ENCODE measurements at places on chromosomes 5 and 9.

GRCh38 chr5:6188976-6189375 is 189.4 kb downstream of the MED10 start:
- no peak for DNase-seq

DNA sequence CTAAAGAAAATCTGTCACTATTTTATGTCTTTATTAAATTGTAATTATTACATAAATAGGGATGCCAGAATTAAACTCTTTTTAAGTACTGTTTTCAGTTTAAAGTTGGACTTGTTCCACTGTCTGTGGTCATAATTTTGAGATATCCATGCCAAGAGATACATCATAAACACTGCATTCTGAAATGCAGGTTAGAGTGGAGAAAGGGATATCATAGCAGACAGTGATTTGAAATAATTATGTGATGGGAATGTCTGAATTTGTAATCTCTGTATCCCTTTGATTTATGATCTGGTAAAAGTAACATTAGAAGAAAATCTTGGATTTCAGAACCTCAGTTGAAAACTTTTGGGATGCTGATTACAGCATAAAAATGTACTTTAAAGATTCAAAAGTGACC is 222.1 kb downstream of the GOLPH3 start:
- no peak for DNase-seq

DNA sequence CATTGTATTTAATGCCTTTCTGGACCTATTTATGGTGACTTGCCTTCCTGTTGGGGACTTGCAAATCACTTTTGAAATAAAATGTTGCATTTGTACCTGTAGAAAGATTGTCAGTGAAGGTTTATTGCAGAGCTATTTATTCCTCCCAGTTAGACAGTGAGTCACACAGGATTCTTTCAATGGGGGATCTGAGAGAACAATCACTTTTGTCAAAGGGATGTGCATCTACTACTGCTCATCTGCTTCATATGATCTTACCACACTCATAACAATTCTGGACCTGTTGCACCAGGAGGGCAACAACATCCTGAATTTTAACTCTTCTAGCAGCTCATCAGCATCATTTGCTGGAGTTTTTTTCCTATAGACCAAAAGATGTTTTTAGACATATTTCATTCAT is 66.8 kb downstream of the FBXL7 start:
- DNase-seq = no peak

DNA sequence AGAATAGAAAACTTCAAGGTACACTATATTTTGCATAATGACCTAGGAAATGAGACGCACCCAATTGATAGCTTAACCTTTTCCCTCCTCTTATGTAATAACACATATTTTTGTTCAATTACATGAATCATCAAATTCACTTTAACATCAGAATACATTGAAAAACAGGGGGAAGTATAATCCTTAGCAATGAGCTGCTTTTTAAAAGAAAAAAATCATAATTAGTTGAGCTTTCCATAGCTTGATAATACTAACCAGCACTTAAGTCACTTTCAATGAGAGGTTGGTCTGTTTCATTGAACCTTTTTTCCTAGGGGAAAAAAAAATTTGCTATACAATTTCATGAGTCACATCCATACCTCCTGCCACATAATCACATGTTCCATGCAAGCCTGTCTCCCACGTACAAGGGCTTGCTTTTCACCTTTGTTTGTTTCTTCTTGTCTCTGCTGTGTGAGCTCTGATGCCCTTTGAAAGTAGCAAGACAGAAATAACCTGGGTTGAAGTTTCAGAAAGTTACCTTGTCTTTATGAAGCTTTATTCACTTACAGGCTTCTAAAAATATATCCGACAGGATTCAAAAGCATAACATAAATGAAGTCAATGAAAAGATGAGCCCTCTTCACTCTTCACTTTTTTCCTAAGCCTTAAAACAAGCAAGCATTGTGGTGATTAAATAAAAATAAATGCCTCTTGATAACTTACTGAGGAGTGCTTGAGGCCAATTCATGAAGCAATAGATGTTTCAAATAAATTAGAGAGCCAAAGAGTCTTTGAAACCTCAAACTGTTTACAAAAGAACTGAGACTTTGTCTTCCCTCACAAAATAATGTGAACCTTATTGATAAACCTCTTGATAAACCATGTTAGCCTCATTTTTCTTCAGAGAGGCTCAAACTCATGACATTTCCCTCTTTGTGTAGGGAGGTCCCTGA is 108.5 kb downstream of the FEM1C start:
- DNase-seq = no peak

GRCh38 chr5:134541736-134542376 is 16.4 kb downstream of the JADE2 start:
- DNase-seq = no peak

DNA sequence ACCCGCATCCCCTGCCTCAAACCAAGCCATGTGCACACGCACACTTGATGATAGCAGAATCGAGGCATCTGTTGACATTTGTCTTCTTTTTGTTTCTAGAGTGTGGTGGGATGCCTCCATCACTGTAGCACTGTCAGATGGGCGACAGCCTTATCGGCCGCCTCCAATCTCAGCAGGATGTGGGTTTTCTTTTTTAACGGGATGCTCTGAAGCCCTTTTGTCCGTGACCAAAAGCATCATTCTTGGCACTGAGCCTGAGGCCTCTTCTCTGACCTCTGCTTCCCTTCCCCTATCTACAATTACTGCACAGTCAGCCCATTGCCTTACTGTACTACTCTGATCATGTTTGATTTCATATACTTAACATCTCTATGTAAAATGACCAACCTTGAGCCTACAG is 78.3 kb downstream of the LMNB1 start:
- no peak for DNase-seq

- DNase-seq = no peak
Measured at GRCh38 chr5:124728331-124728967, 18.0 kb downstream of the ZNF608 start.

DNA sequence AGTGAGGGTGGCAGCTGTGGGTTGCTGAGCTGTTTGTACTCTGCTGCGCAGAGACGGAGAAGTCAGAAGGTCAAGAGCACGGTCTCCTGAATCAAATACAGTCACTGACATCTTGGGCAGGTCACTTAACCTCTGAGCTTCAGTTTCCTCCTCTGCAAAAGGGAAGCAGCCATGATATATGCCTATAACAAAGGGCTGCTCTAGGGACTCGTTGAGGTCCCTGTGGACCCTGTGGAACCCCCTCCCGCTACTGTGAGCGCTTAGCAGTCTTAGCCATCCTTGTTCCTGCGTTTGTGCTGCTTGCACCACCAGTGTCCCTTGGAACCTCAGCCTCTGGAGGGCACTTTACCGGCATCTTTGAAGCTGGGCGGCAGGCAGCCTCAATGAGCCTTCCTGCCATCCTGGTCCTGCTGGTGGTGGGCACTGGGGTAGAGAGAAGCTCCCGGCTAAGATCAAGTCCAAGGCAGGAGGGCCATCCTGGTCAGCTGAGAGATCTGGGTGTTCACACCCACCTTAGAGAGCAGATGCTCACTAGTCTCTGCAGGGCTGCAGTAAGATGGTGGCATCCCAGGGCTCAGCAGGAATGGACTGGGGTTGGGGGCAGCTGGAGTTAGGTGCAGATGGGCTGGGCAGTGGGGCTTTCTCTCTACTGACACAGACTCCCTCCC is 8.7 kb downstream of the JADE2 start:
- DNase-seq = no peak

DNA sequence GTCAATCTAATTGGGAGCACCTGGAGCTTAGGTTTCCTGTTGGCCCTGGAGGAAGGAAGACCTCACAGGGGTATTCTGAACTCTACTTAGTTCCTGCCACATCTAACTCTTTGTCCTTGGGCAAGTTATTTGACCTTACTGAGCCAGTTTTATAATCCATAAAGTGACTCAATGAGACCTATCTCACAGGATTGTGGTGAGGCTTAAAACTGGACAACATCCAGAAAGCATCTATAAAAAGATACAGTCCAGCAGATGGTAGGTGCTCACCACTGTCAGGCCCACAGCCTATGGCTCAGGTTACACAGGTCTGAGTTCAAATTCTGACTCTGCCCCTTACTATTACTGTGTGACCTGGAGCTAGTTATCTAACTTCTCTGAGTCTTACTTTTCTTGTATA is 23.3 kb downstream of the KCNV2 start:
- DNase-seq = no peak

GRCh38 chr9:99962680-99963261 is 56.3 kb downstream of the STX17 start:
- no peak for DNase-seq

- DNase-seq = no peak
Measured at GRCh38 chr5:148653836-148654781, at the start of gene HTR4. Gene HTR4 (minus strand): TSS chr5:148654527. CDS start chr5:148637014, 17,513 bp downstream.

- no peak for DNase-seq
Measured at GRCh38 chr9:121598167-121598964, 53.1 kb upstream of the DAB2IP start.

DNA sequence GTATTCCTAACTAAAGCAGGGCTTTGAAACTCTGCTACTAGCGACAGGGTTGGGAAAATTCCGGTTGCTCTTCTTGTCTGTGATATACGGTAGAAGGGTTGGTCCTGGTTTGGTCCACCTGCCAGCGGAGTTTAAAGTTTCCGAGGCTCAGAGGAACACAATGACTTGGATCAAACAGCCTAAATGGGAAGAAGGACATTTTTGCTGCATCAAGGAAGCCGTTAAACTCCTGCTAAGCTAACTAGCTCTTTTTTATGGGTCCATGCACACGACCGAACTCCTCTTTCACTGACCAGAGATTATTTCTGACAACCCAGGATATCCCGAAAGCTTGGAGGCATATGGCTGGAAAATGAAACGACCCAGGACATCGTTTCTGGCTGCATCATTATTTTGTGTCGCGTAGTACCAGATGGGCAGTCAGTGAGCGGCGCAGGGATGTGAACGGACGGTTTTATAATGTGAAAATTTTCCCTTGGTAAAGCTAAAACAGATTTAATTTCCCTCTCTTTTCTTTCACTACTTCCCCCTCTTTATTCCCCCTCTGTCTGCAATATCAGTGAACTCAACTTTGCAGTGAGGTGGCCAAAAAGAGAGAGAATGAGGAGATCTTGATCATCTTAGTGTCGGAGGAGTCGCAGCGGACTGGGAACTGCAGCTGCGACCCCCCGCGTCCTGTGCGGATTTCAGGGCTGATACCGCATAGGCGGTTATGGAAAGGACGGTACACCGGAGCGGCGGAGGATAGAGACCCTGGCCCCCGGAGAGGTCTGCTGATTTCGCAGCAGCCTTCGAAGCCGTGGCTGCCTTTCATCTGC is at the start of gene LURAP1L:
TSS of gene LURAP1L (plus strand) at position 160 of the 818 bp plus-strand sequence. CDS start 696 bp downstream, outside the sequence.
- no peak for DNase-seq

DNA sequence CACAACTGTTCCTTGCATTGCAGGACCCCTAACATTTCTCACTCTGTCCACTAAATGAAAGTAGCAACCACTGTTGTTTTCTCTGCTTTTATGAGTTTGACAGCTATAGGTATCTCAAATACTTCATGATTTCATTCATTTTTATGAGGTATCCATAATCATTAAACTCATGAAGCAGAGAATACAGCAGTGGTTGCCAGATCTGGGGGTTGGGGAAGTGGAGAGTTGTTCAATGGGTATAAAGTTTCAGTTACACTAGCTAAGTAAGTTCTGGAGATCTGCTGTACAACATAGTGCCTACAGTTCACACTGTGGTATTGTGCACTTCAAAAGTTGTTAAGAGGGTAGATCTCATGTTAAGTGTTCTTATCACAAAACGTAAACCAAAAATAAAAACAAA is 23.4 kb upstream of the CAMK4 start:
- DNase-seq = no peak

DNA sequence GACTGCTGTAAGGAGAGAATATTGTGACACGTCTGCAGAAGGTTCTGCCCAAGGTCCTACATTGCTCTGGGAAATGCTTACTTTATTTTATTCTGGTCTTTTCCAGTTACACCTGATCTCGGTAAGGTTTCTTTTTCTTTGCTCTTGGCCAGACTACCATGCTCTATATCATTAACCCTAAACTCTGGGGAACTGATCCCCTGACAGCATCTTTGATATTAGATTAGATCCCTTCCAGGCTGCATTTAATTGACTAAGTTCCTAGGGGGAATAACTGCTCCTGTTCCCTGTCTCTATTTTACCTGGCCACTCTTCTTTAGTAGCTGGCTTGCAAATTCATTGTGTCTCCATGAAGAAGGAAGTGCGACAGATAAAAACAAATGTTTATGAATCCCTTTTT is 243.5 kb downstream of the MAT2B start:
- no peak for DNase-seq

- no peak for DNase-seq
Measured at GRCh38 chr5:143142596-143143435, 260.7 kb downstream of the NR3C1 start.

DNA sequence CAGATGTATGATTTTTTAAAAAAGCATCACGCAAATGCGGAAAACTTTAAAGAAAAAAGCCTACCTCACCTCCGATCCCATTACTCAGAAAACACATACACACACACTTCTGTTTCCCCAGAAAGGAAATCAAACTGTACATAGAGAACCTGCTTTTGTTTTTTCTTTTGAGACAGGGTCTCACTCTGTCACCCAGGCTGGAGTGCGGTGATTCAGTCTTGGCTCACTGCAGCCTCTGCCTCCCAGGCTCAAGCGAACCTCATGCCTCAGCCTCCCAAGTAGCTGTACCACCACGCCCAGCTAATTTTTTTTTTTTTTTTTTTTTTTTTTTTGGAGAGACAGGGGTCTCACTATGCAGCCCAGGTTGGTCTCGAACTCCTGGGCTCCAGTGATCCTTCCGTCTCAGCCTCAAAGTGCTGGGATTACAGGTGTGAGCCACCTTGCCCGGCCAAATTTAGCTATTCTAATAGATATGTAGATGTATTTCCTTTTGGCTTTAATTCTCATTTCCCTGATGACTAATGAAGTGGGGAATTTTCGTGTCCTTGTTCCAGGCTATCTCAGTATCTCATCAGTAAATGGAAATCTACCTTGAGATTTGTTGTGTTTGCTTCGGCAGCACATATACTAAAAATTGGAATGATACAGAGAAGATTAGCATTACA is 25.7 kb upstream of the EEIG1 start:
- no peak for DNase-seq

GRCh38 chr5:156589104-156589945 is 260.8 kb upstream of the PPP1R2B start:
- no peak for DNase-seq

- DNase-seq = no peak
Measured at GRCh38 chr5:589588-589987, 22.6 kb upstream of the CEP72 start.

DNA sequence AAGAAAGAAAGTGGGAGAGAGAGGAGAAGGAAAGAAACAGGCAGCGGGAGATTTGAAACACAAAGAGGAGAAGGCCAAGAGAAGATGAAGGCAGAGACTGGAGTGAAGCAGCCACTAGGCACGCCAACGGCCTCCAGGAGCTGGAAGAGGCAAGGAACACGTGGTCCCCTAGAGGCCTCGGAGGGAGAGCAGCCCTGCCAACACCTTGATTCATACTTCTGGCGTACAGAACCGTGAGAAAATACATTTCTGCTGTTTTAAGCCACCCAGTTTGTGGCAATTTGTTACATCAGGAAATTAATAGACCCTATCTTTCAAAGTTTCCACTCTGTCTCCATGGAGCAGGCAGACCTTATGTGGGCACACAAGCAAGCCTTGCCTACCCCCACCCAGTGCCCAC is 133.4 kb downstream of the ACTL7B start:
- DNase-seq = no peak

GRCh38 chr5:11564706-11565105 is 339.5 kb downstream of the CTNND2 start:
- no peak for DNase-seq
